NCI-H1930 (cell line): ENCODE measurements at places on chromosomes 5 and 9.

DNA sequence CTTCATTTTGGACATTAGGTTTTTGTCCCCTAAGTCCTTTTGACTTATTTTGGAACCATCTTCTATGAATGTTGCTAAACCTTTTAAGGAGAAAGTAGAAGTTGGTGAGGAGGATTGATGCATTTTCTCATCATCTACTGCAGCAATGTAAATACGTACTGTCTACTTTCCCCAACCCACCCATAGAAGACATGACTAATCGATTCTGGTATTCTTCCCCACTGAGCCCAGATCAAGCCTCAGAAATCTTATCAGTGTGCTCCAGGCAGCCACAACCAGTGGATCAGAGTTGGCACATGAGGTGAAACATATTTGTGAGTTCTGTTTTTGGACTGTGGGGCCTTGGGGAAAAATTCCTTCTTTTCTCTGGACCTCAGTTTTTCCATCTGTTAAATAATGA is 57.7 kb downstream of the FGF18 start:
- no peak for DNase-seq

- DNase-seq, result no peak
Measured at GRCh38 chr5:112356178-112356956, 62.7 kb downstream of the EPB41L4A start.

- peak; percentile 25 for DNase-seq
Measured at GRCh38 chr9:22214021-22214420, 204.9 kb upstream of the CDKN2B start.

GRCh38 chr5:115379622-115380344 is 83.3 kb upstream of the CCDC112 start:
- DNase-seq, result no peak

- DNase-seq, result no peak
Measured at GRCh38 chr5:10635867-10636350, 72.0 kb downstream of the ANKRD33B start.

DNA sequence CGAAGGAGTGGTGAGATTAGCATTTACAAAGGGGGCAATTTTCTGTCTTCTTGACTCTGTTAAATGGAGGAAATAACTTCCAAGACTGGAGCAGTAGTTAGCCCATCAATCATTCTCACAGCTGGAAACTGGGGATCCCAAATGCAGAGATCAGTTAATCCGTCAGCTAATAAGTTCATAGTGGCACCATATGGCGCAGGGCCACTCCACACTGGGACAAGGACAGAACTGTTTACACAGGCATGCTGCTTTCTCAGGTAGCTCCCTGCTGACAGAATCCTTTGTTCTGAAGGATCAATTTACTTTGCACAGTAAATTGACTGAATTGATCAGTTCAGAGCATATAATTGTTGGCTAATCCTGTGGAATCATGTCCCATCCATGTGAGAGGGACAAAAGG is 395.7 kb downstream of the TMEM161B start:
- no peak for DNase-seq

- DNase-seq, result no peak
Measured at GRCh38 chr5:154509784-154510555, 31.9 kb upstream of the HAND1 start.

- no peak for DNase-seq
Measured at GRCh38 chr5:122701640-122702523, 73.0 kb upstream of the SNX2 start.

- DNase-seq, result no peak
Measured at GRCh38 chr5:168407211-168407610, 79.1 kb upstream of the RARS1 start.

GRCh38 chr5:139205124-139205523 is 7.0 kb upstream of the SIL1 start:
- DNase-seq, result no peak

GRCh38 chr5:115695310-115695880 is 69.6 kb upstream of the TMED7 start:
- no peak for DNase-seq

DNA sequence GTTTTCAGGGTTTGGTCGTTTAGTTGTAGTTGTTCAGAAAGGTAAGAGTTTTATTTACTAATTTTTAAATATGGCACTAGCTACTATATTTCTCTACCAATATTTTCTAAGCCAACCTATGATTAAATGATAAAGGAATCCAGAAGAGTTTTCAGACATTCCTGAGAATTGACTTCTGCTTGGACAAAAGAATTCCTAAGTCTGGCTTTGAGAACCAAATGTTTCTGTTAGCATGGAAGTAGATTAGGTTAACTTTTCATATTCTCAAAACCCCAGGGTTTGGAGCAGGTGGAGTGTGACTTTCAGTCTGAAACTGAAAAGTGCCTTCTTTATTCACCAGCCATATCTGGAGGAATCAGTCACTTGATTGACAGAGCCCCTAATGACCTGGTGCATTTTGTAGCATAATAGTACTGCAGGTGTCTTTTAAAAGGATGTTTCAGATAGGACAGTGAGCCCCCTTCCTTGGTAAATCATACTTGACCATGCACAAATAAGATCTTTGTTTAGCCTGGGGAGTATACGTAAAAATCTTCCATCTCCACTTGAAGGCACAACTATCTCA is 457.0 kb upstream of the ZNF462 start:
- no peak for DNase-seq

DNA sequence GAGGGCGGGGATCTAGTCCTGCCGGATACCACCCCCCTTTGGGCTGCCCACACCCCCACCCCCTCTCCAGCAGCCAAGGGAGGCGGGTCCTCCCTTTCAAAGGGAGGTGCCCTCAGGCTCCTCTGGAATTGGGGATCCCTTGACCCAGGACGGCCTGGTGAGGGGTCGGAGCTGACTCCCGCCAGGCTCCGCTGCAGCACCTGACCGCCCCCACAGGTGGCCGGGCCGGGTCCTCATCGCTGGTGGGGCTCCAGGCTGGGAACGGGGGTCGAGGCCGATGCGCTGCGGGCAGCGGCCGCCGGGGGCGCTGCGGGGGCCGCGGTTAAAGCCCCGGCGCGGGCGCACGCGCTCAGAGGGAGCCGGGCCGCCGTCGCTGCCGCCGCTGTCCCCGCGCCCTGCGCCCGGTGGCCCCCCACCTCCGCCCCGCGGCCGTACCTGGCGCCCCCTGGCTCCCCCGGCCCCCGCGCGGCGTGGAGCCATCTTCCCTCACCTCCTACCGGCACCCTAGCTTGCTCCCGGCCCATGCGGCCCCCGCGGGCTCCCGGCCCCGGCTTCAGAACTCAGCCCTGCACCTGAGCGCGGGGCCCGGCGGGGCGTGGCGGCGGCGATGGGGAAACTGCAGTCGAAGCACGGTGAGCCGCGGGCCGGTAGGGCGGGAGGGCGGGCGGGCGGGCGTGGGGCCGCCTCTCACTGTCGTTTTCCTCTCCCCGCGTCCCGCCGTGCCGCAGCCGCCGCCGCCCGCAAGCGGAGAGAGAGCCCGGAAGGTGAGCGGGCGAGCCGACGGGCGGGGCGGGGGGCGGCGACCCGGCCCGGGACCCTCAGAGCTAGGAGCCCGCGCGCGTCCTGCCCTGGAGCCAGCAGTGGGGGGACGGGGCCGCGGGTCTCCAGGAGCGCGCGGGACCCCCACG is at the start of gene NKD2:
Gene NKD2, plus strand, starts transcription at position 352 of the 908 bp plus-strand sequence. Its CDS starts 256 bp downstream, at position 608.
- DNase-seq, result peak; percentile 32

DNA sequence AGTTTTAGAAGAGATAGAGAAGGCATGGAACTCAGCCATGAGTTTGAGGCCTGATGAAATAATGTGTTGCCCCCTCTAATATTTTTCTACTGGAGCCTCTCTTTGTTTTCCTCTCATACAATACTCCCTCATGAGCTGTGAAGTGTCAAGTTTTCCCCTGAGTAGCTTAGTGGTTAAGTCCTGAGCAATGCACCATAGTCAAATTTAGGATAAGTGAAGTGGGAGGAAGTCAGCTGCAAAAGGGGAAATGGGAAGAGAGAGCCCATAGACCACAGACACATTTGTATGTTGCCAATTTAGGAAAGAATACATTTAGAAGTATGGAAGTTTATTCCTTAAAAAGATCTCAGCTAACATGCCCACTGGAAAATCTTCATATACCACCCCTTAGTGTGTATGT is 171.5 kb upstream of the NREP start:
- no peak for DNase-seq

DNA sequence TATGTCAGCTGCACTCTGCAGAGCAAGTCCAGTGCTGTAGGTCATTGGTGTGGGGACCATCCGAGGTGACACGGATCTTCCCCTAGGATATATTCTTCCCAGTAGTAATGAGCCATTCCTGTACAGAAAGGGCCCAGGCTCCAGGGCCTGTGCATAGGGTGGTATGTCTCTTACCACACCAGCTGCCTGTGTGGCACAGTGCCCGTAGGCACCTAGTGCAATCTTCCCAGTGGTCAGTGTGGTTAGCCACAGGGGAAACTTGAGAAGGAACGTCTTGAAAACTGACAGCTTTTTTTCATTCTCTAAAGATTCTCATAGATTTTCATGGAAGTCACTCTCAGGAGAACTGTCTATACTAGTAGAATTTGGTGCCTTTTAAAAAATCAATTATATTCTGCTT is 39.8 kb downstream of the CYSTM1 start:
- DNase-seq, result no peak

DNA sequence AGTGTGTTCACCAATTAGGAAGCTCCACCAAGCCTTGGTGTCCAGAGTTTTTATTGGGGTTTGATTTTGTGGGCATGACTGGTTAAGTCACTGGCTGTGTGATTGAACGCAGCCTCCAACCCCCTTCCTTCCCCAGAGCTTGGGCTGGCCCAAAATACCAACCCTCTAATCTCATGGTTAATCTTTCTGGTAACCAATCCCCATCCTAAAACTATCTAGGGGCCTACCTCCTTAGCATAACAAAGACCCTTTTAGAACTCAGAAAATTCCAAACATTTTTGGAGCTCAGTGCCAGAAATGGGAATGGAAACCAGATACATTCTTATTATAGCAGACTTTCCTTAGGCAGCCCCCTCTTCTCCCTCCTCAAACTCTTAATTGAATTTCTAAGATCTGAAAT is 35.9 kb upstream of the HRH2 start:
- DNase-seq, result no peak

DNA sequence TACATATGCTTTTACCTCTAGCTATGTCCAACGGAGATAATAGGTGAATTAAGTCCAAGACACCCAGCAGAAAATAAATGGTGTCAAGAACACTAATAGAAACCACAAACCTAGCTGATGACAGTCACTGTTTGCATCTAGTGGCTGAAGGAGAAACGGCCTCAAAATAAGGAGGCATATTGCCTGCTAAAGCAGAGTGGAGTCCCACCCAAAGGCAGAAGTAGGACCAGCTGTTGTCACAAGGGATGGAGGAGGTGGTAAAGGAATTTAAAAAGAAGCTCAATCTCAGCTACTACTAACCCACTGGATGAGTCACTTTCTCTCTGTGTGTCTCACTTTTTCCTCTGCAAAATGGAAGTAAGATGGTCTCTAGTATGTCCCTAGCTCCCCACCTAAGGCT is 224.3 kb downstream of the GRIA1 start:
- no peak for DNase-seq

DNA sequence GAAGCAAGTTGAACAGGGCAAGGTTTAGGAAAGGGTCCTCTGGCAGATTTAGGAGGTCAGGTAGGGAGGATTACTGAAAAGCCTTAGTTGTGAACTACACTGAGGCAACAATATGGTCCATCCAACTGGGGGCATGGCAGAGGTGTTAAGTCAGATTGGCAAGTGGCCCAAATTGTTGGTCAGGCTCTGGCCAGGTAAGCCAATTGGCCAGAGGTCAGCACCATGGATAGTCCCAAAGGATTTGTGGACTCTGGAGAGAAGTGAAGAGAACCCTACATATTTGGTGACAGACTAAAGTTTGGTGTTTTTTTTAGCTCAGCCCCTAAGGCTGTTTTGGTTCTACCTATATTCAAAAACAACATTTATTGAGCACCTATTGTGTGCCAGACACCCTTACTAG is 39.1 kb upstream of the RASGRF2 start:
- no peak for DNase-seq

DNA sequence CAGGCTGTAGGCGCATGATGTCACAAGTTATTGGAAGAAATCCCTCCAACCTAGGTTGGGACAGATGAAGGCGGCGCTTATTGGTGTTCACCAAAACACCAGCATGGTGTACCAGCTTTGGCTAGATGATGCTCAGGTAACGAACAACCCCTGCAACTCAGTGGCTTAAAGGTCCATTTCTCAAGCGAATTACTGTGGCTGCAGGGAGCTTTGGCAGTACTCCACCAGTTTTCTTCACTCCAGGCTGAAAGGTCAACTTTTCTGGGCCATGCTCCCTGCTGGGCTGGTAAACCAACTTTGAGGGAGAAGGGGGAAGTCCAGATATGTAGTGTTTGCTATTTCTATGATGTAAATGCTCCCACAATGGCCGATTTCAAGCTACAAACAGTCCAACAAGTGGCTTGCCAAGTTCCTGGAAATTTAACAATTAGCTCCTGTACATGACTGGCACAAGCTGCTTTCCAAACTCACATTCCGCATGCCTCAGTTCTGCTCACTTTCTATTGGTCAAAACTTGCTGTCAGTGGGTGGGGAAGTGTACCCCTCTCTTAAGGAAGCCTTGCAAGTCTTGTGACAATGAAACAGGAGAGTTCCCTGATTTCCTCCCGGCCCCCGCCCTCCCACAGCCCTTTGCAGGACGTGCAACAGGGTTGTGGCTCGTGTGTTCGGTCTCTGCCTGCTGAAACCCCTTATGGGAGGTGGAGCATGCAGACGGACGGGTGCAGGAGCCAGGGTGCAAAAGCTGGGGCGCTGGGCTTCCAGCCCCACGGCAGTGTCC is 588 bp upstream of the ZBED3 start:
- DNase-seq, result no peak

DNA sequence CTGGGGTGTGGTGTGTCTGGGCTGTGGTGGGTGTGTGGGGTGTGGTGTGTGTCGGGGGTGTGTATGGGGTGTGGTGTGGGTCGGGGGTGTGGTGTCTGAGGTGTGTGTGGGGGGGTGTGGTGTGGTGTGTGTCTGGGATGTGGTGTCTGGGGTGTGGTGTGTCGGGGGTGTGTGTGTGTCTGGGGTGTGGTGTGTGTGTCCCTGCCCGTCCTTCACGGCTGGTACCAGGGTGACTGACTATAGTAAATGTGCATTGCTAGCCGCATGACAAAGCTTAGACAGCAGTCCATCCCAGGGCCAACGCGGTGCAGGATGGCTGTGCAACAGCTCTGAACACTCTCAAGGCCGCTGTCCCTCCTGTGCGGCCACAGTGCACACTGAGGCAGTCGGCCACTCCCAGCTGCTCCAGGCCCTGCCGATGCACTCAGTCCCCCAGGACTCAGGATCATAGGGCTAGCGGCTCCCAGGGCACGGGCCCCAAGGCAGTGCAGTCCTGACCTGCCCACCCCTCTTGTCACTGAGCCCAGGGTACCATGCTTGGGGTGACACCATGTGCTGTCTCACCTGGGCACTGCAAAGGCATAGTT is 54.0 kb downstream of the SECISBP2 start:
- no peak for DNase-seq

GRCh38 chr9:135864447-135865049 is 42.8 kb downstream of the CAMSAP1 start:
- DNase-seq, result peak; percentile 15

GRCh38 chr5:96114736-96115135 is 153.1 kb upstream of the ELL2 start:
- DNase-seq, result no peak

GRCh38 chr9:74369844-74370243 is 127.3 kb upstream of the RORB start:
- DNase-seq, result no peak

- DNase-seq, result no peak
Measured at GRCh38 chr9:136270173-136270705, 24.6 kb upstream of the QSOX2 start.

- DNase-seq, result no peak
Measured at GRCh38 chr9:70010015-70010414, 33.6 kb upstream of the MAMDC2 start.

GRCh38 chr5:127684726-127685467 is 18.3 kb upstream of the CCDC192 start:
- DNase-seq, result peak; percentile 17
